Activated CD4-positive, alpha-beta T cell treated with anti-CD3 and anti-CD28 coated beads, Interleukin-2, amount 10 ng/mL, durations not matched to agents 24 days and 14 days (primary cell): ENCODE measurements at places on chromosomes 11 and 22. TPM values are rescaled to one million over a fixed set of nuclear protein-coding genes. Genes with fewer than 3 reads are reported as not detected.

GRCh38 chr22:25347752-25348102, 128.3 kb downstream of the CRYBB2 start:
- no peak overlapping the region for H3K4me3 ChIP-seq
- H3K27ac ChIP-seq: no peak overlapping the region
- no peak for DNase-seq
- no peaks in the 10 kb centered on the region for H3K4me1 ChIP-seq
- H3K27me3 ChIP-seq: no peaks in the 10 kb centered on the region
- peaks cover 35% of the 10 kb centered on the region for H3K36me3 ChIP-seq

DNA sequence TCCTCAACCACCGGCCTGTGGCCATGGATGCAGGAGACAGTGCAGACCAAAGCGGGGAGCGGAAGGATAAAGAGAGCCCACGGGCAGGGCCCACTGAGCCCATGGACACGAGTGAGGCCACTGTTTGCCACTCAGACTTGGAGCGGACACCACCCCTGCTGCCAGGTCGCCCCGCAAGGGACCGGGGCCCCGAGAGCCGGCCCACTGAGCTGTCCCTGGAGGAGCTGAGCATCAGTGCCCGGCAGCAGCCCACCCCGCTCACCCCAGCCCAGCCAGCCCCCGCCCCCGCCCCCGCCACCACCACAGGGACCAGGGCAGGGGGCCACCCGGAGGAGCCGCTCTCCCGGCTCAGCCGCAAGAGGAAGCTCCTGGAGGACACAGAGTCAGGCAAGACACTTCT, 14.5 kb upstream of the SUSD2 start:
- peaks cover 16% of the 10 kb centered on the region for H3K36me3 ChIP-seq
- no peaks in the 10 kb centered on the region for H3K27me3 ChIP-seq
- H3K4me1 ChIP-seq: peaks cover 6% of the 10 kb centered on the region
- H3K4me3 ChIP-seq: no peak overlapping the region

- peaks cover 11% of the 10 kb centered on the region for H3K4me1 ChIP-seq
- H3K27me3 ChIP-seq: no peaks in the 10 kb centered on the region
- DNase-seq: peak; percentile 85
- H3K4me3 ChIP-seq: peak overlapping the region; percentile 93
Measured at GRCh38 chr22:38657045-38657909, 839 bp downstream of the CBY1 start.

- no peaks in the 10 kb centered on the region for H3K36me3 ChIP-seq
- no peaks in the 10 kb centered on the region for H3K27me3 ChIP-seq
- H3K4me1 ChIP-seq: no peaks in the 10 kb centered on the region
- no peak for DNase-seq
- H3K4me3 ChIP-seq: no peak overlapping the region
Measured at GRCh38 chr11:81241672-81242275, 1491.9 kb downstream of the FAM181B start.

DNA sequence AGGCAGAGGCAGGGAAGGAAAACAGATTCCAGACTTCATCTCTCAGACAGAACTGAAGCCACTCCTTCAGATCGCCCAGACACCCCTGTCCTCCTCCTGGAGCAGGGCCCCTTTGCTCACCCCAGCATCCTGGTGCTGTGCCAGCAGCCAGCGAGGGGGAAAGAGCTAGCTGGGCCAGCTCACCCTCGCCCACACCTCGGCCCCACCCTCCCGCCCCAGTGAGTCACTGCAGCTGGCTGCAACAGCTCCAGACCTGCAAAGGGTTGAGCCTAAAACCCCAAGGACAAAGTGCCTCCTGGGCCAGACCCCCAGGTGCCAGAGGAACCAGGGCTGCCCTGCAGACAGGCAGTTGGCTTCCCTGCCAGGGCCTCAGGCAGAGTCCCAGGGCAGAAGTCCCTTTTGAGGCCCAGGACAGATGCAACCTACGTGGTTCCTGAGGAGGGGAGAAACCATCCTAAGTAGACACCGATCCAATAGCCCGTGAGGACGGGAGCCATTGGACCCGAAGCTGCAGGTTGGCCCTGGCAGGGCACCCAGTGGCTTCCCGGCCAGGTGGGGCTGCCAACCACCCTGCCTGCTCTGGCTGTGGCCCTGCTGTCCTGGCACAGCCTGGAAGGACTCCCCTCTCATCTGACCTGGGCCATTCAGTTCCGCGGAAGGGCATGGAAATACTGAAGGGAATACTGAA, 7.2 kb downstream of the AHNAK start:
- H3K4me3 ChIP-seq: peak overlapping the region; percentile 12
- no peaks in the 10 kb centered on the region for H3K27me3 ChIP-seq
- DNase-seq: peak; percentile 68
- peaks cover 15% of the 10 kb centered on the region for H3K36me3 ChIP-seq
- H3K27ac ChIP-seq: peak overlapping the region; percentile 56

DNA sequence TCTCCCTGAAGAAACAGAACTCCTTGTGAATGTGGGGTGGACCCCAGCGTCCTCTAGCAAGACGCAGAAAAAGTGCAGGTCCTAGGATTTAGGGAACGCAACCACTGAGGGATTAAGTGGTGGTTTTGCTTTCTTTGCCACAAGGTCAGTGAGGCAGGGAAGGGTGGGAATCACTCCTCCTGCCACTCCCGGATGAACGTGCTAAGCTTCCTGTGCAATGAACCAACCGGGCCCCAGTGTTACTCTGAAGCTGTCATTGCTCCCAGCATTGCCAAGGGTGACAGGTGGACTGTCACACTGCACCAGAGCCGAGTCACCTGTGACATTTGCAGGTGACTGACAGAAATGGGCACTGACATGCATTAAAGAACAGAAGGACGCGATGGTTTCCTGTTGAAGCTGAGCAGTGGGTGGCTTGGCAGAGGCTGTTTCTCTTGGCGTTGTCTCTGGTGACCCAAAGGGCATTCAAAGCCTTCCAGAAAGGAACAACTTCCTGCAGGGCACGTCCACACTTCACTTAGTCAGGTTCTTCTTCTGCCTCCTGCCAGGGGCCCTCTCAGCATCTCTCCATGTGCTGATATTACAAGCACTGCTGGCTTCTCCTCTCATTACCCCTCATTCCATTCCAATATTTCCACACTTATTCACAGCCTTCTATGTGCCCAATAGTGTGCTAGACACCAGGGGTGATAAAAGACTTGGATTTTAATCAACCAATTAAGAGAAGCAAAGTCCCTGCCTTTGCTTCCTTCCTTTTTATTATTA, 9.7 kb downstream of the KIRREL3 start:
- H3K27ac ChIP-seq: no peak overlapping the region
- no peaks in the 10 kb centered on the region for H3K36me3 ChIP-seq
- H3K4me3 ChIP-seq: no peak overlapping the region
- H3K27me3 ChIP-seq: peaks cover 4% of the 10 kb centered on the region
- DNase-seq: no peak
- no peaks in the 10 kb centered on the region for H3K4me1 ChIP-seq

DNA sequence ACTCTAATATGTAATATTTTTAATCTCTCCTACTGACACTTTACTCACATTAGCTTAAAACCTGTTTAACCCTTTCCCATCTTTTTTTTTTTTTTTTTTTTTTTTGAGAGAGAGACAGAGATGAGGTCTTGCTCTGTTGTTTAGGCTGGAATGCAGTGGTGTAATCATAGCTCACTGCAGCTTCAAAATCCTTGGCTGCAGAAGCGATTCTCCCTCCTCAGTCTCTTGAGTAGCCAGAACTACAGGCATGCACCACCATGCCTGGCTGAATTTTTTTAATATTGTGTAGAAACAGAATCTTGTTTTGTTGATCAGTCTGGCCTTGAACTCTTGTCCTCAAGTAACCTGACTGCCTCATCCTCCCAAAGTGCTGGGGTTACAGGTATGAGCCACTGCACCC, 37.3 kb downstream of the PAMR1 start:
- H3K4me3 ChIP-seq: no peak overlapping the region
- H3K4me1 ChIP-seq: no peaks in the 10 kb centered on the region
- H3K27me3 ChIP-seq: peaks cover 22% of the 10 kb centered on the region
- no peaks in the 10 kb centered on the region for H3K36me3 ChIP-seq
- no peak for DNase-seq
- no peak overlapping the region for H3K27ac ChIP-seq

- no peak overlapping the region for H3K4me3 ChIP-seq
- no peaks in the 10 kb centered on the region for H3K4me1 ChIP-seq
- no peak for DNase-seq
- no peak overlapping the region for H3K27ac ChIP-seq
Measured at GRCh38 chr11:17722000-17722643, 2.8 kb downstream of the MYOD1 start.

GRCh38 chr11:85815186-85815931, 4.4 kb upstream of the SYTL2 start:
- no peak overlapping the region for H3K4me3 ChIP-seq
- DNase-seq: no peak
- peaks cover 12% of the 10 kb centered on the region for H3K27me3 ChIP-seq
- no peak overlapping the region for H3K27ac ChIP-seq

DNA sequence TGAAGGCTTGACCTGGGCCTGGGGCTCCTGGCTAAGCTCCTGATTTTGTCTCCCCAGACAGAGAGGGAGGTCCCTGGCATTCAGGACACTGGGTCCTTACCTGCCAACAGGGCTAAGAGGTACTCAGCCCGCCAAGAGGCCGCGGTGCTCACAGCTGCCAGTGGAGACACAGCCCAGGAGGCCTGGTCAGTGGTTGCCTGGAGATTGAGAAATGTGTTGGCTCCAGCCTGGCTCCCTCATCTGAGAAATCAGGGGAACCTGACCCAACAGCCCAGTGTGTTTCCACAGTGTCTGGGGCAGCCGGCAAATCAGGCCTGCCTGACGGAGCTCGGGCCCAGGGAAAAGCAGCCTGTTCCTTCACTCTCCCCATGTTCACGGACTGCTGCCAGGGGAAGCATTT, 79.4 kb upstream of the NAV2 start:
- no peaks in the 10 kb centered on the region for H3K36me3 ChIP-seq
- no peak overlapping the region for H3K4me3 ChIP-seq
- no peaks in the 10 kb centered on the region for H3K4me1 ChIP-seq
- DNase-seq: no peak
- H3K27me3 ChIP-seq: no peaks in the 10 kb centered on the region
- no peak overlapping the region for H3K27ac ChIP-seq

Gene MGAT3
- total RNA-seq: 0.90 and 1.9 TPM in 2 replicates

Gene GSC2
- not detected in 2 replicates for total RNA-seq

Gene PGAP2
- total RNA-seq: 30.0 and 32.5 TPM in 2 replicates

Gene ACTN3
- 0.07 TPM in 2 replicates for total RNA-seq
